ENCODE measurements at places on chromosomes 5 and 9.

DNA sequence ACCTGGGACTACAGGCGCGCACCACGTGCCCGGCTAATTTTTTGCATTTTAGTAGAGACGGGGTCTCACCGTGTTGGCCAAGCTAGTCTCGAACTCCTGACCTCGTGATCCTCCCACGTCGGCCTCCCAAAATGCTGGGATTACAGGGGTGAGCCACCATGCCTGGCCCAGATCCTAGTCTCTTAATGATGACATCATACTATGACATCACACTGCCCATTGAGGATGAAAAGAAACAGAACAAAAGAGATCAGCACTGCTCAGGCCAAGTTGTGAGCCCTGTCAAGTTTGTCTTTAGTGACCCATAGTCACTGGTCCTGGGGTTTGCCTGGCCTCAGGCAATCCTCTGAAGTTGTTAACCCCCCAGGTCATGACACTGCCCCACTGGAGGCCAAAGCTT, 21.3 kb downstream of the ADRA1B start:
- DNase-seq = no peak

GRCh38 chr5:108729242-108729615, 18.5 kb upstream of the FER start:
- DNase-seq = no peak

DNA sequence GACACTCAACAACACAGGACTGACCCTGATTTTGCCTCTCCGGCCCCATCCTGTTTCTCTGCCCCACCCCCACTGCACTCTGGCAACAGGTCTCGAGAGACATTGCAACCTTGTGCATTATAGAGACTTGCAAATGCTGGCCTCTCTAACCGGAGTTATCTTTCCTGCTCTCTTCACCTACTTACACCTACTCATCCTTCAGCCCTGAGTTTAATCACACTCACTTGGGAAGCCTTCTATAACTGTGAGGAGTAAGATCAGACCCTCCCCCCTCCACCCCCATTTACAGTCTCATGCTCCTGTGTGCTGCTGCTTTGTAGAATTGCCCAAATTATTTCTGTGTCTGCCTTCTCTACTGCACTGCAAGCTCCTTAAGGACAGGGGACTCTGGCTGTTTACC, 42.8 kb downstream of the WWC1 start:
- DNase-seq = no peak

DNA sequence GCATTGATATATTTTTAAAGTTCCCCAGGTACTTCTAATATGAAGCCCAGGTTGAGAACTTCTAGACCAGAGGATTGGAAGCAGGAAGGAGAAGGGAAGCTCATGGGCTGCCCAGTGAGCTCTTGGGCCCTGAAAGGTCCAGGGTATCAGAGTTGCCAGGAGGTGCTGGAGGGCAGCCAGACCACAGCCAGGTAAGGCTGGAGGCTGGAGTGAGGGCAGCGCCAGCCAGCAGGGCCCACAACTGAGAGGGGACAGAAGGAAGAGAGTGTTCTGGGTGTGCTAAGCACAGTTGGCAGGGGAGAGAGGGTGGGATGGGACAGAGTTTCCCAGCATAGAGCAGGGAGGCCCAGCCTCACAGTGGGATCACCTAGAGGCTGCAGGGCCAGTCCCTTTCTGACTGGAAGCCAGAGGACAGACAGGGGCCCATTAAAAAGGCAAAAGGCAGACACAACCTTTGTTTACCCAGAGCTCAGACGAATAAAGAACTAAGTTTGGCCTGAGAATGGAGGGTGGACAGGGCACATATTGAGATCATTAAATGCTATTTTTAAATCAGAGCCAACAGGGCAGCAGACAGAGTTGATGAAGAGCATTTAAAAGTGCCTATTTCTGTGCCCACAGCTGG, 94.9 kb downstream of the PDE8B start:
- no peak for DNase-seq

DNA sequence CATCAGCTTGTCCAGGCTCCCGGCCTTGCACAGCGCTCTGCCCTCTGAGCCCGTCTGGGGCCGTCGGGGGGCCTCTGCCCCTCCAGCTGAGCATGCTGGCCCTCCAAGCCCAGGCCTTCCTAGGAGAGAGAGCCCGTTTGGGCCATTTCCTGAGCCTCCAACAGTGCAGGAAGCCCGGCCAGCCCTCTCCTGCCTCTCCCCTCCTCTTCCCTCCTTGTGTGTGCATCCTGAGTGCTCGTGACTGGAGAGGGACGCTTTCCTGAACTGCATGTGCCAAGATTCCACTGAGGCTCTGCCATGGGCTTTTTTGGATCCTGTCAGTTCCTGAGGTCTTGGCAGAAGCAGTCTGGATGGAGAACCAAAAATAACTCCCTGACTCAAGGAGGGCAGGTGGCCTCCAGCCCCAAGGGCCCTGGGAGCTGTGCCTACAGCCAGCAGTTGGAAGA, 15.6 kb downstream of the OLFM1 start:
- DNase-seq = no peak

Data from Karpas-422 (cell line).